ENCODE measurements at places on chromosomes 2 and 18. TPM values are rescaled to one million over a fixed set of nuclear protein-coding genes. Genes with fewer than 3 reads are reported as not detected.

Gene POTEC
- not detected for total RNA-seq

Gene ERFE
- 7.6 TPM for total RNA-seq

Gene AP1S3
- 27.8 TPM for total RNA-seq

Gene RTP5
- not detected for total RNA-seq

Gene OSBPL1A
- 20.4 TPM for total RNA-seq
